ENCODE measurements at places on chromosomes 7 and 10. TPM values are rescaled to one million over a fixed set of nuclear protein-coding genes. Genes with fewer than 3 reads are reported as not detected.

GRCh38 chr10:115981081-115981480, 291.9 kb downstream of the GFRA1 start:
- DNase-seq: no peak

DNA sequence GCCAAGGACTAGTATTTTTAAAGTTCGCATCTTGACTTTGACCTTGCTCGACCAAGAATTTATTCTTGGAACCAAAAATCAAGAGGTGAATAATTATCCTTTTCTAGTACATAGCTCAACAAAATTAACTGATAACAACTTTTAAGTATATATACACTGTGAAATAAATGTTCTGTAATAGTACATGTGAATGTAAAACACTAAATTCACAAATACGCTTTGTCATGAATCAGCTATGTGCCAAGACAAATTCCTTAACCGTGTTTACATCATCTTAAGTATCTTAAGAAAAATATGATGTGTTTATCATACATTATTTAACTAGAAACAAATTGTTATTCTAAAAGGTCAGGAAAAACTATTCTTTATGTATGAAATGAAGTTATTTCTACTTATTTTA, 83.3 kb downstream of the CUL2 start:
- peak; percentile 27 for DNase-seq

The MYL10 gene
- not detected for total RNA-seq

DNA sequence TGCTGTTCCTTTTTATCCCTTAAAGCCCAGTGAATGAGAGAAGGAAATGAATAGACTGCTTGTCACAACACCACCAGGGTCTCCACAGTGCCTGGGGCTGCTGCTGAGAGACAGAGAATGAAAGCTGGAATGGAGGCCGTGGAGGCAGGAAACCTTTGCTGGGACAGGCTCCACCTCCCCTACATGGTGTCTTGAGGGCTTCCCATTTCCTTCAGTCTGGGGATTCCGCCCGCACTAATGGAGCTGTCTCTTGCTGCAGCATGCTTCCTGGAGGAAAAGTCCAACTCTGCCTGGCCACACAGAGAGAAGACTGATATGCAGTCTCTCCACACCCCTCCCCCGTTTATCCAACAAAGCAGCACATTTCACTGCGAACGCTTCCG, 54.5 kb downstream of the LRRC4 start:
- DNase-seq: no peak

DNA sequence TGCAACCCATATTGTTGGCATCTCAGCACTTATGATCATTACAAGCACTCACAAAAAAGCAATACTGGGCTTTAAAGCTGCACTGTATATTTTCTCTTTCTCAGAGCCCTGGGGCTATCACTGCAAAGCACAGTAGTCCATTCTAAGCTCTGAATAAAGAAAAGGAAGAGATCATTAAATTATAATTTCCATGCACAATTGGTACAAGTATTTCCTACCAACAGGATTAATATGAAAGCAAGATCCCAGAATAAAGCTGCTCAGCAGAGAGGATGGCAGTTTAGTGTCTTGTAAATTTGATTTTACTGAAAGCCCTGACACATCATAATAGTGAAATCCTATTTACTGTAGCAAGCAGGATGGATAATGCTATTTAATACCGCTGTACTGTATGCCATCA, 205.3 kb downstream of the CHCHD3 start:
- no peak for DNase-seq

GRCh38 chr7:94298943-94299342, 95.8 kb upstream of the COL1A2 start:
- DNase-seq: no peak

- peak; percentile 25 for DNase-seq
These were observed 105.2 kb downstream of the FANK1 start for GRCh38 chr10:126001576-126001975.

- DNase-seq: no peak
These were observed 302.0 kb downstream of the TFEC start for GRCh38 chr7:115728518-115728917.
